ENCODE measurements at places on chromosomes 12 and 14. TPM values are rescaled to one million over a fixed set of nuclear protein-coding genes. Genes with fewer than 3 reads are reported as not detected.

FOXN4 gene
- total RNA-seq = not detected

C12orf57 gene
- 308 TPM for total RNA-seq

TIGAR gene
- 7.3 TPM for total RNA-seq

APOF gene
- total RNA-seq = not detected

KRT6C gene
- total RNA-seq = not detected

NPFF gene
- total RNA-seq = not detected

ESPL1 gene
- total RNA-seq = 0.32 TPM

GPR65 gene
- 0.57 TPM for total RNA-seq

MANSC1 gene
- 15.9 TPM for total RNA-seq

C3AR1 gene
- total RNA-seq = 9.1 TPM

All from esophagus muscularis mucosa (tissue), 4 donors.